ENCODE measurements at places on chromosomes 12 and 14.

- no peak for DNase-seq
Observed at GRCh38 chr14:58517592-58517991, 90.1 kb downstream of the KIAA0586 start.

GRCh38 chr12:124283326-124283725 is 11.6 kb upstream of the RFLNA start:
- no peak for DNase-seq

- no peak for DNase-seq
Observed at GRCh38 chr12:12441429-12441807, 84.5 kb downstream of the BORCS5 start.

DNA sequence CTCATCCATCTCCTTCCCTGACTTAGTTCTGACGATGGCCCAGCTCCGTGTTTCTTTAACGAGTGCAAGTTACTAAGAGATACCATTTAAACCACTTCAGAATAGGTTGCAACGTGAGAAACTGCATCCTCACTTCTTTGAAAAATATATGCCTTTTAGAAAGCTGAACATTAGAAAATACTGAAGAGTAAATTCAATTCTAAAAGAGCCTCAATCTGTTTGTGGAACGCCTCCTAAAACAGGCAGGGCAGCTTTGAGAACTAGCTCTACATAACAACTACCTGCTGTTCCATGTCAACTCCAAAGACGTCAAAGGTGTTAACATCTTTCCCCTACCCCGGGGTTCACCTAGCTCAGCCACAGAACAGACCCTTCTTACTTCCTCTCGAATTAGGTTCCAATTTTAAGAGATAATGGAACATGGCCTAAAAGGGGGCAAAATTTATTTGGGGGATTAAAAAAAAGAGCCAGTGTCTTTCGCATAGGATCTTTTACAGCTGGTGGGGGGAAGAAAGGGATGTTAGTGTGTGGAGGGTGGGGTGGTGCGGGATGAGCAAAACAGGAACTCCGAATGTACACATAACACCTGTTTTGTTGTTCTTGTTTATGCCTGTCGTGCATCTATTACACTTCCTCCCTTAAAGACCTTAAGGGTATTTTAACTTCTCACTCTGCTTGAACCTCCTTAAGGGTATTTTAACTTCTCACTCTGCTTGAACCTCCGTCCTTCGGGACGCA is 3.3 kb downstream of the BHLHE41 start:
- DNase-seq, result no peak

- DNase-seq, result no peak
Observed at GRCh38 chr12:130796985-130797686, 41.9 kb downstream of the STX2 start.

DNA sequence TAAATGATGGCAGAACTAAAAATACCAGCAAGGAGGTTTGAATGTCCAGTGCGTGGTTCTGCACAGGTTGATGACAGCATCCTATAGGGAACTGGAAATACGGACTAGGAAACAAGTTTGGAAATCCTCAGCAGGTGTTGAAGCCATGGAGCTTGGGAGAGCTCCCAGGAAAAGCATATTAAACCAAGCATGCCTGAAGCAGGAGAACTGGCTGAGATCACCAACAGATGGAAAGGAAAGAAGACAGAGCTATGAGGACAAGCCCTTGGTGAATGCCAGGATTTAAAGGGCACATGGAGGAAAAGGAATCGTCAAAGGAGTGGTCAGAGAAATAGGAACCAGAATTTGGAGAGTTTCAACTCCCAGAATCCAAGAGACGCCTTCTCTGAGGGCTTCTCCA is 21.2 kb upstream of the ELK3 start:
- no peak for DNase-seq

DNA sequence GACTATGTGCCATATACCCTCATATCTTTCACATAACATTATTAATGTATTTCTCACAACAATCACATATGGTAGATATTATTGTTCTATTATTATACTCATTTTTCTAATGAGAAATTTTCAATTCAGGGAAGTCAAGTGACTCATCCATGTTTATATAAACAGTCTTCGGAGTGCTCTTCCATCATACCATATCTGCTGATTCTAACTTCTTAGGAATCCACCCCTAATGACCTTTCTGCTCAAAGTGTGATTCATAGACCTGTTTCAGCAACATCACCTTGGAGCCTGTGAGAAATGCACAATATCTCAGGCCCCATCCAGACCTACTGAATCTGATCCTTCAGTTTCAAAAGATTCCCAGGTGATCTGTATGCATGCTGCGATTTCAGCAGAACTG is 39.8 kb upstream of the OVCH1 start:
- no peak for DNase-seq

GRCh38 chr12:126974779-126975178 is 1292.2 kb upstream of the TMEM132C start:
- no peak for DNase-seq

DNA sequence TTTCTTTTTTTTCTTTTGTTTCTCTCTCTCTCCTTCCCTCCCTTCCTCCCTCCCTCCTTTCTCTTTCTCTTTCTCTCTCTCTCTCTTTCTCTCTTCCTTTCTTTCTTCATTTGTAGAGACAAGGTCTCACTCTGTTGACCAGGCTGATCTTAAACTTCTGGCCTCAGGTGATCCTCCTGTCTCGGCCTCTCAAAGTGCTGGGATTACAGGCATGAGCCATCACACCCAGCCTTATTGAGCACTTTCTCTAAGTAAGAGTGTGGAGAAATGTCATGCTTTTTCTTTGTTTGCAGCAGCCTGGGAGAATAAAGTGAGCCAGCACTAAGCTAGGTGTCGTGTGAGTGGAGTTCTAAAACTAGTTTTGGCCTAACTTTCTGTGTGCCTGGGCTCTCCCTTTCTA is 74.0 kb downstream of the TTC7B start:
- DNase-seq, result no peak

GRCh38 chr12:53057816-53058500 is 8.1 kb downstream of the TNS2 start:
- DNase-seq, result no peak
